COR-L47 (cell line): ENCODE measurements at places on chromosomes 7 and 10.

DNA sequence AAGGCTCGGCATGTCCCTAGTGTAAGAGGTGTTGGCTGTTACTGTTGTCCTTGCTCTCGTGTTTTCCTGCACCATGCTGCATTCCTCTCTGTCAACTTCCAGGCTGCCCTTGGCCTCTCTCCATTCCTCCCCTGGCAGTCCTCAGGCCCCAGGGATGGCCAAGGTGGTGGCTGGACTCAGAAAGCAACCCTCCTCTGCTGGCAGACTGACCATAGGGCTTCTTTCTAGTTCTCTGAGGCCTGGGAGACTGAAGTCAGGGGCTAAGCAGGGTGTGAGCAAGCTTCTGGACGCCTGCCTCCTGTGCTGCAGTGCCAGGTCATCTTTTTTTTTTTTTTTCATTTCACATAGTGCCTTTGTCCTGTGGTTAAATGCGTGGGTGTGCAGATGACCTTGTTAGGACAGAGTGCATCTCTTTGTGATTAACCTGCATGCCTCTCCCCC is 72.0 kb downstream of the GOLGA7B start:
- no peak for DNase-seq

DNA sequence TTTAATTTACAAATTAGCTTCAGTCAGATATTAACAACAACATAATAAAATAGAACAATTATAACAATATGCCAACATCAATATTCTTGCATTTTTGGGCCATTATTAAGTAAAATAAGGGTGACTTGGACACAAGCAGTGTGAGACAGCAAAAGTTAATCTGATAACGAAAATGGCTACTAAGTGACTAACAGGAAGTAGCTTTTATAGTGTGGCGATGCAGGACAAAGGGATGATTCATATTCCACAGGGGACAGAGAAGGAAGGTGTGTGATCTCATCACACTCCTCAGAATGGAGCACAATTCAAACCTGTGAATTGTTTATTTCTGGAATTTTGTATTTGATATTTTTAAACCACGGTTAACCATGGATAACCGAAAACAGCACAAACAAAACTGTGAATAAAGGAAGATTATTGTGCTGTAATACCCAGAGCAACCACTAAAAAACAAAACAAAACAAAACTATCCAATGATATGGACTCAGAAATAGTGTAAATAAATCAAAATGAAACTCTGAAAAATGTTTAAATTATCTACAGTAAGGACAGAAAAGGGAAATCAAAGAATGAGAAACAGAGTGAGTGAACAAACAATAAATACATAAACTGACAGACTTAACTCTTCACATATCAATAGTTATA is 66.9 kb upstream of the TFEC start:
- no peak for DNase-seq

DNA sequence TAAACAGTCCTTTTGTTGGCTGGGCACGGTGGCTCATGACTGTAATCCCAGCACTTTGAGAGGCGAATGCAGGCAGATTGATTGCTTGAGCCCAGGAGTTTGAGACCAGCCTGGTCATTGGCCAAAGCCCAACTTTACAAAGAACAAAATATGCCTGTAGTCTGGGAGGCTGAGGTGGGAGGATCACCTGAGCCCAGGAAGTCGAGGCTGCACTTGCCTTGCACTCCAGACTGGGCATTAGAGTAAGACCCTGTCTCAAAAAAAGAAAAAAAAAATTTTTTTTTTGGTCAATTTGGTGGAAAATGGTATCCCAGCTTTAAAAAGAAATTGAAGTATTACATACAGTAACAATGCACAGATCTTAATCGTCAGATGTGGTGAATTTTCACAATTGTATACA is 4.8 kb downstream of the GLRX3 start:
- no peak for DNase-seq

DNA sequence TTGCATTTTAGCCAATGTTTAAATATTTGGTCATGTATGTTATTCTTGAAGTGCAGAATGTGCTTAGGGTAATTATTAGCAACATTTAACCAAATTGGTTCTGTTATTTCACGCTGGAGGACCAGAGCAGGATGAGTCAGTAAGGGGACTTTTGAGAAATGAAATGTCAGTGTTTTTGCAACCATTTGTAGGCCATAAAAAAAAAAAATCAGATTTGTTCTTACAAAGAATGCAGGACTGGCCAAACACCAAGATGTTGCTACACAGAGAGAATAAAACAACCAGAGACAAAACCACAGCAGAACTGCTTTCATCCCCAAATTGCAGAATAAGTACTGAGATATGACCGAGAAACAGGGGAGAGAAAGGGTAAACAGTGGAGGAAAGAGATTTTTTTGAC is 62.1 kb downstream of the TPST1 start:
- DNase-seq = no peak

DNA sequence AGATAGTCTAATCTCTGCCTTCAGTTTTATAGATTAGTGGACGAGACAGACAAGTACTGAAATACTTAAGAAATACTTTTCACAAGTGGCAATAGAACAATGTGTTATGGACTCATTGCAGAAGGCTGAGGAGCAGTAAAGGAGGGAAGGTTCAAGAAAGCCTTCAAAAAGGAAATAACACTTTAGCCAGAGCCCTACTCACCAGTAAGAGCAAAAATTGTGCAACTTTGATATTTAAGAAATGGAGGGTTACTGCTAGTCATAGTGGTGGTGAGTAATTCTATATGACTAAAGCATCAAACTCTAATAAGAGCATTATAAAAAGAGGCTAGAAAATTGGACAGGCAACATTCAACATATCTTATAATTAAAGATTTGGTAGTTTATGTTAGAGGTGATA is 28.8 kb downstream of the PTPN12 start:
- DNase-seq = no peak

DNA sequence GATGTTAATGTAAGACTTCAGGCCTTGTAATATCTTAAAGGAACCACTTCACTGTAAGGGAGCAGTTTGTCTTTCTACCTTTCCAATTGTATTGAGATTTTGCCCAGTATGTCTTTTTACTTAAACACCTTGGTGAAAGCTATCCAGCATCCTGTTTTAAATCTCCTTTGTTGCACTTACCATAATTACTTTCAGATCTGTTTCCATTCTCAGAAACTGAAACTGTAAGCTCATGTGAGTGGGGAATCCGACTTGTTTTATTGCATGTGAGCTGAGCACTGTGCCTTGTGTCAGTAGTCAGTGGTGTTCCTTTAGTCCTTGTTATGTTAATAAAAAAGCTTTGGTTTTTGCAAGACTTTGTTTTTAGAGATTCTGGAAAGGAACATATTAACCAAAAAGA is 42.2 kb downstream of the BMPR1A start:
- no peak for DNase-seq

DNA sequence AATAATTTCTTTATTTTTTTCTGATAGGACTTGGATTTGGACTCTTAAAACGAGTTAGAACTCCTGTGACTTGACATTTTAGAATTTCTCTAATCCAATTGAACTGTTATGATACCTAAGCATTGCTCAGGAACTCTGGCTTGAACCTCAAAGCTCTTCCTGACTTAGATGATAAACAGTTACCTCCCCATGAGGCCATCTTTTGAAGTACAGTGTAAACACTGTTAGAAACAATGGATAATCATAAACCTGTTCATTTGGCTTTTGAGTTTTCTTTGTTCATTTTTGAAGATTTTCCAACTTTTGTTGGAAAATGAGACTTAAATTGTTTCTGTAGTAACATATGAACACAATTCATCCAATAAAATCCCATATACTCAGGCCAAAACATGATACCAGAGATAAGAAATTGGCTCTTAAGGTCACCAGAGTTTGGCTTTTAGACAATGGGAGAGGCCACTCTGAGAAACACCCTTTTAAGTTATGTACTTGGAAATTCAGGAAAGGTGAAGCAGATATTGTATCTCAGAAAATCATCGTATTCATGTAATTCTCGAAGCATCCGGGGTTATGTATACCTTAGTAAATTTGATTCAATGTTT is 59.6 kb downstream of the RUNDC3B start:
- DNase-seq = peak; percentile 54

DNA sequence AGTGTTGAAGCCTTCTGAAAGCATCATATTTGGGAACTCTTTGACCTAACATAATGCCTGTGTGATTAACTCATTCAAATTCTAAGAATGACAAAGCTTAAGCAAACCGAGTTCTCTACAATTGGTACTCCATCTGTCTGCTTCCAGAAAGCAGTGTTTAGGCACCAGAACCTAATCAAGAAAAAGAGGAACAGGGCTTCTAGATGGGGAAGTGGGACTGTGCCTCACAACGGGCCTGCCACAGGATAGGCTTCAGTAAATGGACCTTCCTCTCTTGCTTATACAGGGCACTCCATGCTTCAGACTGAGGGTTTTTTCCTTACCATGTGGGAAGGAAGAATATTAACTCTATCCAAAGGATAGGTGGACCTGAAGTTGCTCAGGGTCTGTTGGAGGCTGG is 808.1 kb downstream of the XPNPEP1 start:
- no peak for DNase-seq

DNA sequence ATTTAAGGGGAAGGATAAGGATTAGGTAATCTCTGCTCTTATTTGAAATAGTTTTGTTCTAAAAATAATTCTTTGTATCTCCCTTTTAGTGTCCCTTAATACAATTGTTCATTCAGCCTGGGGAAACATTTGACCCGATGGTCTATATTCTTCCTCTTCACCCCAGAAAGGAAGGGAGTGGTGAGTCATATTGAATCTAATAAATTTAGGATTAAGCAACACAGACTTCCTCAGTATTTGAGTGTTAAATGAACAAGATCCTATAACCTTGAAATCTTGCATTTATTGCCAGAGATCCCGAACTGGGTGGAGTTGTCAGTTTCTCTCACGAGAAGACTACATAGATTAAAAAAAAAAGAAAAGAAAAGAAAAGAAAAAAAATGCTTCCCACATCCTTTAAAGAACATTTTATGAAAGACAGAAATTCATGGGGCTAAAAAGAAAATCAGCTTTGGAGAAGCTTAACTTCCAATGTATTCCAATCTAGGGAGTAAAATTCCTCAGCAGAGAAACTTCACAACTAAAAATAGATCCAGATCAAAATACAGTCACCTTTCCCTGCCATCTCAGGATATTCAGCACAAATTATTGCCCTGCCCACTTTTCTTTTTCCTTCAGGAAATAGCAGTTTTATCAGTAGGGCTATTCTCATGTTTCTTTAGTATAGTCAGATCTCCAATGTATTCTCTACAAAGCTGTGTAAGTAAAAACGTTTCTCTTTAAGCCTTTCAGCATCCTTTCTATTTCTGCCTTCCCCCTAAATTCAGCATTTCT is 82.2 kb downstream of the SEMA3D start:
- DNase-seq = no peak

GRCh38 chr7:94344826-94345225 is 49.9 kb upstream of the COL1A2 start:
- no peak for DNase-seq

- no peak for DNase-seq
Observed at GRCh38 chr7:67301667-67302066, 305.0 kb downstream of the TYW1 start.

- no peak for DNase-seq
Observed at GRCh38 chr10:75295868-75296441, 60.2 kb upstream of the COMTD1 start.

GRCh38 chr10:96548589-96548988 is 34.9 kb upstream of the TLL2 start:
- no peak for DNase-seq

DNA sequence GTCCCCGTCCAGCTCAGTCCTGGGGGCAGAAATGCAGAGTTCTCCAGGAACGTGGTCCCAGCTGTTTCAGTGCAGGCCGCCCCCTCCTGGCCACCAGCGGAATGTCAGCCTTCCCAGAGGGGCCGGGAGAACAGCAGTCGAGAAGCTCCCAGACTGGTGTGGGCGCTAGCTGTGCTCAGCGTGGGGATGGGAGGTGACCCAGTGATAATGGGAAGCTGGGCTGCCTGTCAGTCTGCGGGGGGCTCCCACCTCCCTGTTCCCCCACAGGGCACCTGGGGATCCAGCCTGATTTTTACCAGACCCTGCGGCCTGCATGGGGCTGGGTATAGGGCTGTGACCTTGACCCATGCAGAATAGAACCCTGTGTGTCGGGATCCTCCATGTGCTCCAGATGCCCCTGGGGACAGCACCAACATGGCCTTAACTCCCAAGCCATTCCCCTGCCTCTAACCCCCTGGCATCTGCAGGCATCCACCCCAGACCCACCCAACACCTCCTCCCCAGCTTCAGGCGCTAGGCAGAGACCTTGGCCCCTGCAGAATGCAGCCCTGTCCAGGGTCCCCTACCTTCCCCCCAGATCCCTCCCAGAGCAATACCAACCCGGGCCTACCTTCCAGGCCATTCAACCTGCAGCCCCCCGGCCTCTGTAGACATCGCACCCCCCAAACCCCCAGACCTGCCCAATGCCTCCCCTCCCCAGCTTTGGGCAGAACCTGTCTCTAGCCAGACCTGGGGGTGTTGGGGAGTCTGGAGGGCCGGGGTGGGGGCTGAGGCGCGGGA is 880 bp upstream of the ELN start:
- DNase-seq = peak; percentile 9

- DNase-seq = no peak
Observed at GRCh38 chr7:155490697-155491628, 33.0 kb downstream of the EN2 start.

- DNase-seq = no peak
Observed at GRCh38 chr10:128875956-128876736, 590.9 kb upstream of the MGMT start.

- DNase-seq = no peak
Observed at GRCh38 chr10:33134011-33134751, 176.2 kb upstream of the ITGB1 start.

DNA sequence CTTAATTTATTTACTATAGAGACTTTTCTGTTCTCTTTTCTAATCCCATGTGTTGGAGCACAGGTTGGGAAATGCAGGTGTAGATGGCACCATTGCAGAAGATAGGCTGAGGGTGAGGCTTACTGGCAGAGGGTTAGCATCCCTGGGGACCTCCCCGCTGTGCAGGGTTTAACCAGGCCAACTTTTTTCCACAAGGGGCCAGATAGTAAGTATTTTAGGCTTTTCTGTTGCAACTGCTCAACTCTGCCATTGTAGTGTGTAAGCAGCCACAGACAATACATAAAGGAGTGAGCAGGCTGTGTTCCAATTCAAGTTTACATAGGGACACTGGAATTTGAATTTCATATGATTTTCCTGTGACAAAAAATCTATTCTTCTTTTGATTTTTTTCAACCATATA is 34.6 kb upstream of the AOAH start:
- no peak for DNase-seq

DNA sequence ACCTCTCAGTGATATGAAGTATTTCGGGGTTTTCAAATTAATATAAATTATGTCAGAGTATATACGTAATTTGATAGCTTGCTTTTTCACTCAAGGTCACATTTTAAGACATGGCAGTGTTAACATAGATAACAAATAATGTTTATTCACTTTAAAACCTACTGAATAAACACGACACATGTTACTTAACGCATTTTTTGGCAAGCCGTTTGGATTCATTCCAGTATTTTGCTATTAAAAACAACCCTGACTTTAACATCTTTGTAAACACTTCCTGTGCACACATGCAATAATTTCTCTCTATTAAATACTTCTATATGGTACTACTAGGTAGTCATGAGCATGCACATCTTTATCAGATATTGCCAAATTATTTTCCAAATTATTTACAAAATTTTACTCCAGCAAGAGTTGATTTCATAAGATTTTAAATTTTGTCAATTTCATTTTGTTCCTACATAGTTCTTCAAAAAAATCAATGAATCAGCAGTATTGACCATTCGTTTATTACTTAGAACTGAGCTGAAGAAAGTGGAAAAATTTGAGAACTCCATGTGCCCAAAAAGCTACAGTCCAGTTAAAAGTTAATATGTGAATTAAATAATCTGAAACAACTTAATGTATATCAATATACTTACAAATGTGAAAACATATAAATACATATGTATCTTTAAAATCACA is 26.8 kb upstream of the THSD7A start:
- DNase-seq = peak; percentile 55

- no peak for DNase-seq
Observed at GRCh38 chr10:86647773-86648703, 6.3 kb upstream of the OPN4 start.
